Uterus (tissue), 4 donors: ENCODE measurements at places on chromosomes 2 and 18.

- no peak for DNase-seq
Measured at GRCh38 chr2:208350610-208351009, 56.0 kb upstream of the PTH2R start.

- DNase-seq, result no peak
Measured at GRCh38 chr18:46916551-46917107, 678 bp downstream of the PIAS2 start.

- DNase-seq, result peak; percentile 28
Measured at GRCh38 chr2:112483042-112483473, 1.1 kb downstream of the TTL start.

DNA sequence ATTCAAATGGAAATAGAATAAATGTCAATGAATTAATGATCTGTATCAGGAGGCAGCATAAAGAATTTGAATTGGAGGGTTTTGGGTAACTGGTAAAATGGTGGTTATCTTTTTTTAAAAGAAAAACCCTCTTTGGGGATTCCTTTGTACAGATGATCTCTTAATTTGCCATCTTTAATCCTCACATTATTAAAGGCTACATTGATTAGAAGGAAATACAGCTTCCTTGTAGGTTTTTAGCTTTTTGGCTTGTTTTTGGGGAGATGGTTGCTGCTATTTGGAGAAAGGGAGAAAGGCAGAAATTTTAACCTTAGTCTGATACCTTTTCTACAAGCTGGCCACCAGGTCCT, 600 bp upstream of the MAPRE2 start:
- DNase-seq, result no peak

GRCh38 chr18:61535401-61535800, 202.2 kb downstream of the CDH20 start:
- no peak for DNase-seq

DNA sequence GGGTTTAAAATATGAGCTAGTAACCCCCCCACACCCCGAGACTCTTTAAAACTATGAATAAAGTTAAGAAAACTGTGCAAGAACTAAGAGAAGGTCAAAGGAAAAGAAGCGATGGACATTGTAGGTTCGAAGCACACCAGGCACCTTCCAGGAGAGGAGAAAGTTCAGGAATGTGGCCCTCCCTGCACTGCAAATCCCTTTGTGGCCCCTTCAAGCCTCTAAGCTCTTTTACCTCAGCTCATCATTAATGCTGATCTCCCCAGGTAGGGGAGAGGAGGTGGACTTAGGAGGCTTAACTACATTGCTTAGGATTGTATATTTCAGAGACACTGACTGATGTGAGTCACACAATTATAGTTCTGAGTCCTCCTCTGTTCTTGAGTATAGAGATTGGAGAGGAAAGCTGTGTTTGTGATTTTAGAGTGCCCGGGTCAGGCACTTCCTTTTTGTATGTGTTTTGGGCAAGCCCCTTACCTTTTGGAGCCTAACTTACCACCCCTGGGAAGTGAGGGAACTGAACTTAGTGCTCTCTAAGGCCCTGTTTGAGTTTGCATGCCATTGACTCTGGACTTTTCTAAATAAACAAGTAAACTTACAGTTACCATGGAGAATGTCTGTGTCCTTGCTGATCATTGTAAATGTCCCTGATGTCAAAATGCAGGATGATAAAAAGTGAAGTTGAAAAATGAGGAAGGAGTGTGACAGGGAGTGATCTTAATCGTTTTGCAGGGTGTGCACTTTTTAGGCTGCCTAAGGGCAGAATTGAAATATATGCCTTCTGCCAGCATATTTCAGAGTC, 140.8 kb upstream of the ZEB2 start:
- DNase-seq, result no peak

DNA sequence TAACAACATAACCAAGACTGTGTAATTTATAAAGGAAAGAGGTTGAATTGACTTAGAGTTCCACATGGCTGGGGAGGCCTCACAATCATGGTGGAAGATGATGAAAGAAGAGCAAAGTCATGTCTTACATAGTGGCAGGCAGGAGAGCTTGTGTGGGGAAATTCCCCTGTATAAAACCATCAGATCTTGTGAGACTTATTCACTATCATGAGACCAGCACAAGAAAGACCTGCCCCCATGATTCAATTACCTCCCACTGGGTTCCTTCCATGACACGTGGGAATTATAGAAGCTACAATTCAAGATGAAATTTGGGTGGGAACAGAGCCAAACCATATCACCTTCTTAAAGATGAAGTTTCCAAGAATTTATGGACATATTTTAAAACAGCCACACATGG, 2.5 kb upstream of the IL36RN start:
- DNase-seq, result no peak

- DNase-seq, result no peak
Measured at GRCh38 chr2:151878655-151879563, 50.7 kb upstream of the ARL5A start.

DNA sequence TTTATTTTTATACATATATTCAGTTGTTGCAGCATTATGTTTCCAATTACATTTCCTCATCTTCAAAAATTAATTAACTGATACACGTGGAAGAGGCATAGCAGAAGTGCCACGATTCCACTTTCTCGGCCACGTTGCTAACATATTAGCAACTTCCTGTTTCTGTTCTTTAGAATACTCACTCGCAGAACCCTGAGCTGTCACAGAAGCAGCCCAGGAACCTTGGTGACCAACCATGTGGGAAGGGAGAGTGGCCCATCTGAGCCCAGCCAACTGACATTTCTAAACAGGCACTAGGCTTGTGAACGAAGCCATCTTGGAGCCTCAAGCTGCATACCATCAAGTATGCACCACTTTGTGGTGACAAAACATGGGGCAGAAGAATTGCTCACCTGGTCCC, 350.1 kb downstream of the CBLN2 start:
- DNase-seq, result no peak

GRCh38 chr2:12929758-12930157, 213.0 kb downstream of the TRIB2 start:
- no peak for DNase-seq

DNA sequence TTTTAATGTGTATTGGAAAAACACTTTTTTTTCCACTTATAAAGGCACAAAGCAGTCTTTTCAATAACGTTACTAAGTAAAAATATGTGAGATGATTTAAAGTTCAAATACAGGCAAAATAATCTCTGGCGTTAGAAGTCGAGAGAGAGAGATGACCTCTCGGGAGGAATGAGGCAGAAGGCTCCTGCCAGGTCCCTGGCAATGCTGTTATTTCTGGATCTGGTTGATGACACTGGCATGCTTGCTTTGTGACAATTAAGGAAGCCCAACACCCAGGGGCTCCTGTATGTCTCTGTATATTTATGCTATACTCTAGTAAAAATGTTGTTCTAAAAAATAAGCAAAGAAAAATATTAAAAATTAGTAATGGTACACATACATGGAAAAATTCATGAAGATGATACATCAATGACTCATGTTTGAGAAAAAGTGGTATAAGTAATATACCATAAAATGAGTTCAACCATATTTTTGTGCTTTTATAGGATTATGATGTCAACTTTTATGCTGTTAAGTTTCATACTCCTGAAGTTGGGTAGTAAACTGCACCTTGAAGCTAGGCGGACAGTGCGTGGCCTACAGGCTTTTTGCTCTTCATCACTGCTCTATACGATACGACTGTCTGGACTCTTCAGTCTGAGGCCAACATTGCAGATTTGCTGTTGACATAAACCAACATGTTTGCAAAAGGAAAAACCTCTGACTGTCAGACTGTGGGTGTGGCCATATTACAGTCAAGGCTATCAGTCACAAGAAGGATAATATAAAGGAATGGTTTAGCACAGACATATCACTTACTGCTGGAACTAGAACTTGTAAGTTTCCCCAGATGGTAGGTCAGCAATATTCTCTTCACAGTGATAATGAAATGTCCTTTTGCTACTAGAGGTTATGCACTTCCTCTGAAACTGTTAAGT, 19.8 kb downstream of the VPS4B start:
- no peak for DNase-seq

DNA sequence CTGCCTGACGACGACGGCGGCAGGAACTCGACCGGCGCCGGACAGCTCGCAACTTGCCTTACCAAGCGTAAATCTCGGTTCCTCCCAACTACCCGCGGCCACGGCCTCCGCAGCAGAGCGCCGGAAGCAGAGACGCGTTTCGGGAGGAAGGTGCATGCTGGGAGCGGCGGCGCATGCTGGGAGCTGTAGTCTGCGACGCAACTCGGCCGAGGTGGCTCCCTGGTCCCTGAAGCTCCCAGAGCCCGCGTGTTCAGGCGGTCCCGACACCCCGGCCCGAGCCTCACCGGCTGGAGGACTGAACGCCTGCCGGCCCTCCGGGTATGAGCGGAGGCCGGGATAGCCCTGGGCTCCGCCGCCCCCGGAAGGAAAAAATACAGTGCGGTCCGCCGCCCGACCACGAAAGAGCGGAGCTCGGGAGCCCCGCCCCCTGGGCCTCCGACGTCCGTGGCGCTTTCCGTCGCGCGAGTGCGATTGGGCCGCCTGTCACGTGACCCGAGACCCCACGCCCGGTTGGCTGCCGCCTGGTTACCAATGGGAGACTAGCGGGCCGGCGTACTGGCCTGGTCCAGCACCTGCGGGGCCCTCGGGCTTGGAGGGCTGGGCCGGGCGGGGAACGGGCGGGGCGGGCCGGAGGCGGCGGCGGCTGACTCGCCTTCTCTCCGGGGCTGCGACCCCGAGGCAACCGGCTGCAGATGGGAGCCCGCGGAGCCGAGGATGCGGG, at the start of gene CAPN10:
CAPN10 (plus strand) TSS at position 537 of the 721 bp plus-strand sequence; CDS start at position 715, 178 bp downstream.
- DNase-seq, result peak; percentile 97

DNA sequence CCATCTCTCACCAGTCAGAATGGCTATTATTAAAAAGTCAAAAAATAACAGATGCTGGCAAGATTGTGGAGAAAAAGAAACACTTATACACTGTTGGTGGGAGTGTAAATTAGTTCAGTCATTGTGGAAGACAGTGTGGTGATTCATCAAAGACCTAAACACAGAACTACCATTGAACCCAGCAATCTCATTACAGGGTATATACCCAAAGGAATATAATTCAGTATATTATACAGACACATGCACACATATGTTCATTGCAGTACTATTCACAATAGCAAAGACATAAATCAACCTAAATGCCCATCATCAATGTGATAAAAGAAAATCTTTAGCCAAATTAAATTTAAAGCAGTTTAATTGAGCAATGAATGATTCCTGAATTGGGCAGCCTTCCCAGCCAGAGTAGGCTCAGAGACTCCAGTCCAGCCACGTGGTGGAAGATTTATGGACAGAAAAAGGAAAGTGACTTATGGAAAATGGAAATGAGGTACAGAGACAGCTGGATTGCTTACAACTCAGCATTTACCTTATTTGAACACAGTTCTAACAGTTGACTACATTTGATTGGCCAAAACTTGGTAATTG, 377.1 kb upstream of the SLC39A10 start:
- DNase-seq, result no peak

DNA sequence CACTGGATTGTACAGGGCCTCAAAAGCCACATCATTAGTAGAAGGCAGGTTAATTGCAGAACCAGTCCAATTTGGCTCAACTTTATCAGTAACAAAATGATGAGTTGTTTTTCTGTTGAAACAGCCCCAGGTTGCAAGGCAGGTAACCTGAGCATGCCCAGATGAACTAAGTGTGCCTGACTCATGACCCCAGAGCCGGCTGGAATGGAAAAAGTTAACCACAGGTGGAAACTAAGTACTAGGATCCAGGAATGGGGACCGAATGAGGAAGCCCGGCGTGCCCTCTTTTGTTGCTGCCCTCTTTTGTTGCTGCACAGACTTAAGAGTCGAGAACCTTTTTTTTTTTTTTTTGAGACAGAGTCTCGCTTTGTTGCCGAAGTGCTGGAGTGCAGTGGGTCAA, 79.5 kb upstream of the YWHAQ start:
- DNase-seq, result no peak

- no peak for DNase-seq
Measured at GRCh38 chr2:16713011-16713423, 47.4 kb upstream of the CYRIA start.

GRCh38 chr2:171083451-171083850, 77.2 kb downstream of the TLK1 start:
- DNase-seq, result no peak

DNA sequence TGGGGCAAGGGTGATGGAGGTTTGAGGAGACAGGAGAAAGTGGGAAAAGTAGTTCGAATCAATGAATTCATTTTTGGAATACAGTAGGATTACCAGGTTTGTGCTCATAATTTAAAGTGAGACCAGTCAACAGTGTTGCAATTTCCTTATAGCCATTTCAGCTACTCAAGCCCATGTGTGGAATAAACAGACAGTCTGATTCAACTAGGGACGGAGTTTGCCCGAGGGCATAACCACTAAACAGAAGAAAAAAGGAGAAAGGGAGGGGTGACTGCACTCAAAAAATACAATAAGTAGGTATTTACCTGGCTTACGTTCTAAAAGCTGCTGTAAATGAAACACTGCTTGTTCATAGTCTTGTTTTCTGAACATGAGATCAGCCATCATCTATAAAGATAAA, 55.2 kb downstream of the TTC21B start:
- DNase-seq, result no peak

DNA sequence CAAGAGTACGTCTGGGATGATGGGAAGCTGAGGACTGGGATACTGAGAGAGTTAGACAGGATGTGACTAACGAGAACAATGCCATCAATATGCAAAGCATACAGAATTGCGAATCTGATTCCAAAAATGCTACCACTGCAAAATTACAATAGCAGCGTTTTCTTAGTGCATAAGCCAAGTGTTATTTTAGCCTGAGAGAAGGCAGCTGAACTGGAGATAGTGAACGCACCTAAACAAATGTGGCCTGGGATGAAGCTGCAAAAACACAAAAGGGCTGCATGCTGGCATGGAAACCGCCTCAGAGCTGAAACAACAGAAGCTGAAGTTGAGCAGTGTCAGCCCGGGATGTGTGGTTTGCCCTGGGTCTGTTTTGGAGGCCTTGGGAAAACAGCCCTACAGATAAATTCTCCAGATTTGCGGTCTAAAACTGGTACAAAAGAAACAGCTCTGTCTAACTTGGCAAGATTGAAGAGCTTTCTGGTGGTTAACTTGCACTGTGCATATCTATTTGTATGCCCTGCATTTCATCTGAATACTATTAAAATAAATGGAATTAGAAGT, 45.5 kb downstream of the LYPD6 start:
- DNase-seq, result no peak

GRCh38 chr18:3013024-3013804, at the start of gene LPIN2:
TSS of gene LPIN2 (minus strand) at chr18:3013144. CDS start at chr18:2960840, 52,304 bp downstream.
- DNase-seq, result peak; percentile 100
